NCI-H187 treated with DMSO at 0.1 percent for 48 hours (cell line): ENCODE measurements at places on chromosomes 5 and 9.

- no peak for DNase-seq
Measured at GRCh38 chr5:58800861-58801540, 218.1 kb downstream of the RAB3C start.

GRCh38 chr9:35322075-35322885, 160.5 kb downstream of the UNC13B start:
- no peak for DNase-seq

- DNase-seq = no peak
Measured at GRCh38 chr5:169423580-169424278, 122.8 kb upstream of the SLIT3 start.

- no peak for DNase-seq
Measured at GRCh38 chr5:159133041-159133741, 33.5 kb upstream of the EBF1 start.

- no peak for DNase-seq
Measured at GRCh38 chr5:67679184-67679841, 482.7 kb upstream of the CD180 start.

- no peak for DNase-seq
Measured at GRCh38 chr5:151075698-151076331, 5.0 kb downstream of the TNIP1 start.

DNA sequence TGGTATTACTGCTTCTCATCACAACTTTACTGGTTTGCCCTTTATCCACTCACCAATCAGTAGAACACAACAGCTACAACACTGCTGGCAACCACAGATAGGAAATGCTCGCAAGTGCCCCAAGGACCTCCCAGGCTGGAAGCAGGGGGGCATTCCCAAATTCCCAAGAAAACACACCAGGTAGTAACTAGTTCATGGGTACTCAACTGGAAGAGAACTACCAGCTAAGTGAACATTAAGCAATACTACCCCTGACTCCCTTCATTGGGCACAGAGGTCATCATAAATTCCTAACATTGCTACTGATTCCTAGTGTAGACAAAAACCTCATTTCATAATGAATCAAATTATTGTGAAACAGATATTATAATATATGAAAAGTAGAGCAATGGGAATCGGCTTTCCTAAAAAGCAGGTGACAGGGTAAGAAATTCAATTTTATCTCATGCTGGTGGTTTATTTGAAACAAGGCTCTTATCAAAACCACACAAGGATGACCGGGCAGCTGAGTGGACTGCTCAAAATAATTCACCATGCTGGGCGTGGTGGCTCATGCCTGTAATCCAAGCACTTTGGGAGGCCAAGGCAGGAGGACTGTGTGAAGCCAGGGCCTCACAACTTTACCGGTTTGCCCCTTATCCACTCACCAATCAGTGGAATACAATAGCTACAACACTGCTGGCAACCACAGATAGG, 81.6 kb downstream of the TLE1 start:
- DNase-seq = no peak

GRCh38 chr5:1448511-1449011, 3.3 kb upstream of the SLC6A3 start:
- DNase-seq = no peak

GRCh38 chr5:112472614-112473013, 53.5 kb upstream of the EPB41L4A start:
- DNase-seq = no peak

- no peak for DNase-seq
Measured at GRCh38 chr9:20289423-20290010, 332.8 kb downstream of the MLLT3 start.

- no peak for DNase-seq
Measured at GRCh38 chr5:16841416-16841815, 94.7 kb downstream of the MYO10 start.

DNA sequence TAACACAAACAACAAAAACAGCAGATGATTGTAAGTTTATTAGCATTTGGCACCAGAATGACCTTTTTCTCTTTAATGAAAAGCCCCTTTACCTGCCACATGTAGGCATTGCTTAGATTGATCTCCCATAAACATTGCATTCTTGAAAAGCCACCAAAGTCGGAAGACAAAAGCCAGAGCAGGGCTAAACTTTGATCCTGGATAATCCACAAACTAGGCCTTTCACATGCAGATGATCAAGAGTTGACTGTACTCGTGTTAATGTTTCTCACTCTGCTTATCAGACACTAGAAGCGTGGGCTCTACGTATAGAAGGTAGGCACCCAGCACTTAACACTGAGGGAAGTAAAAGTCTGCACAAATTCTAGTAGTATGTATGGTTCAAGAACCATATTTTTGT, 21.0 kb upstream of the PHF2 start:
- no peak for DNase-seq

GRCh38 chr9:85056203-85056572, 386.7 kb downstream of the NTRK2 start:
- no peak for DNase-seq

- no peak for DNase-seq
Measured at GRCh38 chr9:124858330-124859046, 3.3 kb downstream of the RPL35 start.

DNA sequence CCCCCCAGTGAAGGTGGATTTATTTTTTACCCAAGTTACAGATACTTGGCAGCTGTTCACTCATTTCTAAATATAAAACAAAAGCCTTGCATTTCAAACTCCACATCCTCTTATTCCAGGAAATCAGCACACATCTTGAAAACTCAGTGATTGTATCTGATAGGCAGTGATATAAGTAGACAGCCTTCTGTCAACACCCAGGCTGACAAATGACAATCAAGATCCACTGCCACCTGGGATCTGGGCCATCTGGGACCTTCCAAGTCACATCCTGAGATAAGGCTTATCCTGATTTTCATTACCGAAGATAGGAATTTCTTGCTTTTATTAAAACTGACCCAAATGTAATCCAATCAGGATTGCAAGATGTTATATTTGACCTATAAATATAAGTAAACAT, 201.3 kb upstream of the PUM3 start:
- DNase-seq = no peak

- no peak for DNase-seq
Measured at GRCh38 chr5:112203229-112203628, 215.8 kb downstream of the EPB41L4A start.

DNA sequence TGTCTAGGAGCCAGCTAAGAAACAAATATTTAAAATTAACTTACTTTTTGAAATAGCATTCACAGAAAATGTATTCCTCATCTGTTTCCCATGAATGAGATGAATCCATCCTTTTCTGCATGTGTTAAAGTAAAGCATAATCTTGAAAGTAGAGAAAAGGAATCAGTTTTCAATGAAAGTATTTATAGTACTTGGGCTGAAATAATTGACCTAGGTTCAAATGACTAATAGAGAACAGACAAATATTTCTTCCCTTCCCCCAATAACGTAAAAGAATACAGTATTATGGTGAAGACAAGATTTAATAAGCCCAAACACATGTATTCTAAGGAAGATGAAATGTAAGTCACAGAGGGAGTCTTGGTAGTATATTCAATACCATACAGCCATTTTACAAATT, 403.5 kb downstream of the ZNF608 start:
- no peak for DNase-seq

DNA sequence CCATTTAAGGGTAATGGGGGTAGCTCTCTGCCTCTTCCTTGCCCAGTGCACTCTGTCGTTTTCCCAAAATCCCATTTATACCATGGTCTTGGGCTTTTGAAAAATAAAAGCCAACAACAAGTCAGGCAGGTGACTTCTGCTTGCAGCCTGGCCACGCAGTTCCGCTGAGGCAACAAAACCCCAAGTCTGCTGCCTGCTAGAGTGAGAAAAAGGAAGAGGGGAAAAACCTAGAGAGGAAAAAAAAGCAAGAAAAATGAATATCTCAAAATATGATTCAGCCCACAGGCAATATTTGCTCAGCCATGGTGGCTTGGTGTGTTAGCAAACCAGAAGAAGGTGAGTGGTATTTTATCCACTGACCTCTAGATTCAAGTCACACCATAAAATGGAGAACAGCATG, 148.2 kb upstream of the FSTL4 start:
- no peak for DNase-seq

DNA sequence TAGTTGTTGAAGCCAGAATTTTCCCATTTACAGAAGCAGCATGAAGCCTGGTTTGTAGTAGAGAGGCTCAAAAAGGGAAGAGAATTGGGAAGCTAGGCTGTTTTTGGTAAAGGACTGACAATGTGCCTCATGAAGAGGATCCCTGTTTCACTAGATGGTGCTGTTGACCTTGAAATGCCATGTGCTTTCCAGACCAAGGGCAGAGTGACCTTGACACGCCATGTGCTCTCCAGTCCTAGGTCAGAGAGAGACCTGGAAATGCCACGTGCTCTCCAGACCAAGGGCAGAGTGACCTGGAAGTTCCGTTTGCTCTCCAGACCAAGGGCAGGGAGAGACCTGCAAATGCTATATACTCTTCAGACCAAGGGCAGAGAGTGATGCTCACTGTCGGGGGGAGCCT, 32.0 kb downstream of the UNC13B start:
- no peak for DNase-seq

DNA sequence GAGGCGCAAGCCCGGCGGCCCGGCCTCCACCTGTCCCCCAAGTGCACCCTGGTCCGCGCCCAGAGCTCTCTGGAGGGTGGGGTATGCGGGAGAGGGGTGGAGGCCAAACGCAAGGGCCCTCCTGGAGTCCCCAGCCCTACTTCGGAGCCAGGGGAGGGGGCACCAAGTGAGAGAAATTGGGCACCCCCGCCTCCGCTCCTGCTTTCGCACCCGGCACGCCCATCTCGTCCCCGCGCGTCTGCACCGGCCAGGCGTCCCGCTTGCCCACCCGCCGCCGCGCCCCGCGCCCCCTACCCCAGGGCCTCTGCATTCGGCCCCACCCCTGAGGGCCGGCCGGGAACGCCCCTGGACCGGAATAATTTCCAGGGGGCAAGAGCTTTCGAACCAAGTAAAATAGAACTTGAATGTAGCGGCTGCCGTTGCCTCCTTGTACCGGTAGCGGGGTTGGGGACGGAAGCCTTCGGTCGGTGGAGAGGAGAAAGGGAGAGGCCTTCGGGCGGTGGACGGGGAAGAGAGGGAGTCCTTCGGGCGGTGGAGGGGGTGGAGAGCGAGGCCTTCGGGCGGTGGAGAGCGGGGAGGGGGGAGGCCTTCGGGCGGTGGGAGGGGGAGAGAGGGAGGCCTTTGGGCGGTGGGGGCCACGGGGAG, 694 bp upstream of the PHPT1 start:
- no peak for DNase-seq

DNA sequence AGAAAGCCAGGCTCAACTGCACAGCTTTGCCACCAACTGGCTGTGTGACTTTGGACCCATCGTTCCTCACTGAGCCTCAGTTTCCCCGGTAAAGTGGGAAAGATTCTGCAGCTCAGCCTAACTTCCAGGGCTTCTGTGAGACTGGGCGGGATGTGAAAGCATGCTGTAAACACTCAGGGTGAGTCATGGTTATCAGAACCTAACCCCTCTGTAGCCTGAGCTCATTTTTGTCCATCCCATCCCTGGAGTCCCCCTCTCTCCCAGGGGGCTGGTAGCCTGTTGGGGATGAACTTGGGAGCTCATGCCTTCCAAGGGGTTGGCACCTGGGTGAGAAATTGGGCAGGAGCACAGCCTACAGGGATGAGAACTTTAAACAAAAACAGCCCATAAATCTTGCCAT, 2.3 kb downstream of the CCDC69 start:
- no peak for DNase-seq
